ENCODE measurements at places on chromosomes 7 and 10.

GRCh38 chr10:14244147-14244546 lies 86.6 kb downstream of the FRMD4A start:
- DNase-seq = no peak

DNA sequence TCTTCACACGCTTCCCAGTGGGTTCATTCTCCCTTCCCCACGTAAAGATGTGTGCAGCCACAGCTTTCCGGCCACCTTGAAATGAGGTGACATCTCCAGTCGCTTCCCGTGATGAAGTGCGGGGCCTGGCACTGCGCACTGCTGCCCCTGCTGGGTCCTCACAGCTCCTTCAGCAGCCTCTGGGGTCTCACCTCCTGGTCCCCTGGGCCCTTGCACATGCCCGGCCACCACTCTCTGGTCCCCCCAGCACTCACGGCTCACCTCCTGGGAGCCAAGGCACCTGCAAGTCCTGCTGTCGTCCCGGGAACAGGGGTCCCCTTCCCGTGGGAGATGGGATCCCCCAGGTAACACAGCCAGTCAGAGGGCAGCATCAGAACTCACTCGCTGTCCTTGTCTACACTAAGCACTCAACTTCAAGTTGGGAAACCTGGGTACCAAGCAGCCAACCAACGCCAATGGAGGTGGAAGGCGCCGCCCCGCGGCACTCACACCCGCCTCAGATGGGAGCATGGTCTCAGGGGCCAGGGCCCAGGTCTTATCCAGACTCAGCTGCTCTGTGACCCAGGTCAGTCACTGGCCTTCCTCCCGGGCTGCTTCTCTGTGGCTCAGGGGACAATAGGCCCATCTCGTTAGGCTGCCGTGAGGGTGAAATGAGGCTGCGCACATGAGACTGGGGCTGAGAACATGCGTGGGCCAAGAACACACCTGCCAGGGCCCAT lies 176.2 kb downstream of the PTPRN2 start:
- DNase-seq = no peak

- DNase-seq = no peak
Observed at GRCh38 chr10:126309228-126309883, 78.9 kb downstream of the ADAM12 start.

- DNase-seq = no peak
Observed at GRCh38 chr10:47114680-47115186, 185.3 kb upstream of the GDF10 start.

All from CD4-positive, alpha-beta T cell (primary cell).